Trophoblast cell (in vitro differentiated cells and primary cell): ENCODE measurements at places on chromosomes 4 and X.

- no peaks in the 10 kb centered on the region for H3K27me3 ChIP-seq
- no peak overlapping the region for H3K27ac ChIP-seq
- no peaks in the 10 kb centered on the region for H3K36me3 ChIP-seq
- no peak overlapping the region for H3K4me3 ChIP-seq
Observed at GRCh38 chr4:136909626-136910025, 622.7 kb downstream of the PCDH18 start.

- no peak overlapping the region for H3K27ac ChIP-seq
- no peak overlapping the region for H3K4me3 ChIP-seq
- no peaks in the 10 kb centered on the region for H3K27me3 ChIP-seq
- H3K4me1 ChIP-seq, result no peaks in the 10 kb centered on the region
- DNase-seq, result no peak
Observed at GRCh38 chr4:185787926-185788679, 23.9 kb downstream of the SORBS2 start.

- H3K27me3 ChIP-seq, result no peaks in the 10 kb centered on the region
- peaks cover 8% of the 10 kb centered on the region for H3K4me1 ChIP-seq
- H3K27ac ChIP-seq, result no peak overlapping the region
- no peak for DNase-seq
- H3K36me3 ChIP-seq, result no peaks in the 10 kb centered on the region
- no peak overlapping the region for H3K4me3 ChIP-seq
Observed at GRCh38 chr4:88757067-88757466, 59.4 kb upstream of the NAP1L5 start.

- no peaks in the 10 kb centered on the region for H3K27me3 ChIP-seq
- H3K36me3 ChIP-seq, result no peaks in the 10 kb centered on the region
- no peak overlapping the region for H3K27ac ChIP-seq
- H3K4me3 ChIP-seq, result no peak overlapping the region
- DNase-seq, result no peak
Observed at GRCh38 chr4:100164808-100165760, 25.2 kb downstream of the DDIT4L start.

GRCh38 chr4:76718831-76719230 lies 179.1 kb downstream of the SOWAHB start:
- H3K4me3 ChIP-seq, result no peak overlapping the region
- no peaks in the 10 kb centered on the region for H3K27me3 ChIP-seq
- H3K36me3 ChIP-seq, result no peaks in the 10 kb centered on the region
- no peak overlapping the region for H3K27ac ChIP-seq
- H3K4me1 ChIP-seq, result peaks cover 2% of the 10 kb centered on the region

- H3K27ac ChIP-seq, result no peak overlapping the region
- no peak for DNase-seq
- H3K27me3 ChIP-seq, result no peaks in the 10 kb centered on the region
Observed at GRCh38 chrX:19772822-19773628, 114.4 kb downstream of the SH3KBP1 start.

DNA sequence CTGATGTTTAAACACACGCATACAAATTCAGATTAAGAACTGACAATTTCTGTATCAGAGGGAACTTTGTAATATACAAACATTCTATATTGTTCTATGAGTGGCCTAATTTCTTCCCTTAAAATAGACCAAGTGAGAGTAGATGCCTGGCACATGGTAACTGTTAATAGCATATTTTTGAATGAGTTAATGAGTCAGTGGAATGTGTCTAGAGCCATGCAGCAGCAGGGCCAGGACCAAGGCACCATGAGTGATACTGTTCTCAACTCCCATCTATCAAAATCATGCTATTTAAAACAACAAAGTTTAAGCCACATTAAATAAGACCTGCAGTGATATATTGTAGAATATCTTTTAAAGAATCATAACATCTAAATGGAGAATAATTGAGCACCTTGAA lies 98.3 kb downstream of the ARHGAP24 start:
- no peaks in the 10 kb centered on the region for H3K4me1 ChIP-seq
- no peak overlapping the region for H3K27ac ChIP-seq
- H3K4me3 ChIP-seq, result no peak overlapping the region
- H3K36me3 ChIP-seq, result peaks cover 3% of the 10 kb centered on the region
- DNase-seq, result no peak
- H3K27me3 ChIP-seq, result no peaks in the 10 kb centered on the region

- no peaks in the 10 kb centered on the region for H3K36me3 ChIP-seq
- H3K27ac ChIP-seq, result no peak overlapping the region
- DNase-seq, result no peak
Observed at GRCh38 chr4:99379571-99379970, 27.0 kb upstream of the ADH1C start.

GRCh38 chrX:112774651-112775293 lies 65.9 kb downstream of the AMOT start:
- DNase-seq, result no peak
- no peak overlapping the region for H3K27ac ChIP-seq
- no peaks in the 10 kb centered on the region for H3K27me3 ChIP-seq
- H3K36me3 ChIP-seq, result peaks cover 25% of the 10 kb centered on the region

- no peak overlapping the region for H3K27ac ChIP-seq
- no peaks in the 10 kb centered on the region for H3K36me3 ChIP-seq
- H3K4me1 ChIP-seq, result no peaks in the 10 kb centered on the region
Observed at GRCh38 chrX:23127586-23127985, 127.8 kb downstream of the DDX53 start.

- H3K27ac ChIP-seq, result no peak overlapping the region
- H3K4me3 ChIP-seq, result no peak overlapping the region
- H3K4me1 ChIP-seq, result no peaks in the 10 kb centered on the region
- no peaks in the 10 kb centered on the region for H3K27me3 ChIP-seq
- DNase-seq, result no peak
- peaks cover 18% of the 10 kb centered on the region for H3K36me3 ChIP-seq
Observed at GRCh38 chr4:159352609-159353008, 249.7 kb downstream of the RAPGEF2 start.

DNA sequence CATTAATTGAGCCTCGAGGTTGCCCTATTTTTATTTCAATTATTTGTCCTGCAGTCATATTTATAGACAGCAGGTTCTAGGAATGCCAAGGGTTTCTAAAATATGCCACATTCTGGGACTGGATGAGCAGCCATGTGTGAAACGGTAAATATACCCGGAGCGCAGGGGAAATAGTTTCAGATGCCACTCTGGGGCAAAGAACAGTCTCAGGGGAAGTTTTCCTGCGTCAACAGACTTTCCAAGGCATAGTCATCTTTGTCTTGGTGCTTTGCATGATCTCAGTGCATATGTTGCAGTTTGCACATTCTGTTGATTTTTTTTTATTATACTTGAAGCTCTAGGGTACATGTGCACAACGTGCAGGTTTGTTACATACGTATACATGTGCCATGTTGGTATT lies 71.0 kb downstream of the GPAT3 start:
- H3K36me3 ChIP-seq, result no peaks in the 10 kb centered on the region
- H3K4me1 ChIP-seq, result no peaks in the 10 kb centered on the region
- H3K27ac ChIP-seq, result no peak overlapping the region

DNA sequence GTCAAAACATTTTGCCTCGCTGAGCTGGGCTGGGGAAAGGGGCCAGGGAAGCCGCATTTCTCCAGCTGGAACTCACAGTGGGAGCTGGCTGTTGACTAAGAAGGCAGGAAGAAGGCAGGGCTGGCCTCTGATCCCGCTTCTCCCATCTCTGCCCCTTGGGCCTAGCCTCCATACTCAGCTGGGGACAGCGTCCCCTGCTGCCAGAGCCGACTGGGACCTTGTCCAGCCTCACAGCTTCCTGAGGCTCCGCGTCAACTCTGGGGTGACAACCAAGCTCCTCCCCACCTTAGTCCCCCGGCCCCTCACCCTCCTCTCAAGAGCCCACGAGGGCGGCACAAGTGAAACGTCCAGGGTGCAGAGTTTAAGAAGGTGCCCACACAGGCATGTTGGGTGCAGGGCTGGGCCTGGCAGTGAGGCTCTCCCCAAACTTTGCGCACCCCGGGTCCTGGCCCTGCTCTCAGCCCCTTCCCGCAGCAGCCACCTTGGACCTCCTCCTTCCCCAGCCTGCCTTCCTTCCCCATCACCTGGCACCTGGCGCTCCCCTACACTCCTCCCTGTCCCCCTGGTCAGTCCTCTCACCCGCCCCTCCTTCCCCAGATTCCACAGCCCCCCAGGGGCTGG lies 100.8 kb downstream of the PSAPL1 start:
- H3K27ac ChIP-seq, result no peak overlapping the region
- no peaks in the 10 kb centered on the region for H3K27me3 ChIP-seq
- H3K4me1 ChIP-seq, result no peaks in the 10 kb centered on the region
- H3K36me3 ChIP-seq, result no peaks in the 10 kb centered on the region

DNA sequence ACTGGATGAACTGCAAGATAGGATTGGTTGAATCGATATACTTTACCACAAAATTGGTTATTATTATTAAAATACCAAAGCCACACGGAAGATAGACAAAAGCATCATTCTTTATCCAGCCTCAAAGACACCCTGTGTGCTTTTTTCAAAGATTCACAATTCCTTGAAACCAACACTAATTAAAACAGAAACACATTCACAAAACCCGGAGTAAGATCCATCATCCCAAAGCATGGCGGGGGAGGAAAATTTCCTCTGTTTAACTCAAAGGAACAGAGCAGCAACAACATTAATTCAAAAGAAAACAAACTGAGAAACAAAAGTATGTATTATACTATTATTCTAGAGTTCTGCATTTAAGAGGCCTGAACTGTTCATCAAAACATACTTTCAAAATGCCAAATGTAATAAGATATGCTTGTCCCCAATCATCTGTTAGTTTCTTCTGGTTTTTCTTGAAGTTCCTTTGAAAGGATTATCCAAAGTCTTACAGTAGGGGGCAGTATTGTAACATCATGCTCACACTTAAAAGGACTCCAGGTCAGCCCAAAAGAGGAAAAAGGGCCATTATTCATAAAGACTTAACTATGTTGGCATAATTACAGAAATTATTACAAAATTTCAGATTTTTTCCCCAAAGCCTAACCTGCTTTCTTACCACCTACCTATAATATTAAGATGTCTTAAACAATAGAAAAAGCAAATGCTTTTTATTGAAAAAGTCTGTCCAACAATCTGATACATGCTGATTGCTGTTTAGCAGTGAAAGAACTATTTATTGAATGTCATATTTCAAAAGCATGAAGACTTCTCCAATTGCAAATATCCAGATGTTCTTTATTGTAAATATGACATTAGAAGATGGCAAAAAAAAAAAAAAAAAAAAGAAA lies 168.7 kb downstream of the SCFD2 start:
- no peaks in the 10 kb centered on the region for H3K36me3 ChIP-seq
- no peaks in the 10 kb centered on the region for H3K4me1 ChIP-seq
- no peak overlapping the region for H3K27ac ChIP-seq
- H3K4me3 ChIP-seq, result no peak overlapping the region
- H3K27me3 ChIP-seq, result no peaks in the 10 kb centered on the region

GRCh38 chr4:71417150-71417549 lies 78.3 kb downstream of the SLC4A4 start:
- no peak for DNase-seq
- no peak overlapping the region for H3K27ac ChIP-seq
- no peaks in the 10 kb centered on the region for H3K4me1 ChIP-seq
- no peaks in the 10 kb centered on the region for H3K36me3 ChIP-seq
- no peak overlapping the region for H3K4me3 ChIP-seq

DNA sequence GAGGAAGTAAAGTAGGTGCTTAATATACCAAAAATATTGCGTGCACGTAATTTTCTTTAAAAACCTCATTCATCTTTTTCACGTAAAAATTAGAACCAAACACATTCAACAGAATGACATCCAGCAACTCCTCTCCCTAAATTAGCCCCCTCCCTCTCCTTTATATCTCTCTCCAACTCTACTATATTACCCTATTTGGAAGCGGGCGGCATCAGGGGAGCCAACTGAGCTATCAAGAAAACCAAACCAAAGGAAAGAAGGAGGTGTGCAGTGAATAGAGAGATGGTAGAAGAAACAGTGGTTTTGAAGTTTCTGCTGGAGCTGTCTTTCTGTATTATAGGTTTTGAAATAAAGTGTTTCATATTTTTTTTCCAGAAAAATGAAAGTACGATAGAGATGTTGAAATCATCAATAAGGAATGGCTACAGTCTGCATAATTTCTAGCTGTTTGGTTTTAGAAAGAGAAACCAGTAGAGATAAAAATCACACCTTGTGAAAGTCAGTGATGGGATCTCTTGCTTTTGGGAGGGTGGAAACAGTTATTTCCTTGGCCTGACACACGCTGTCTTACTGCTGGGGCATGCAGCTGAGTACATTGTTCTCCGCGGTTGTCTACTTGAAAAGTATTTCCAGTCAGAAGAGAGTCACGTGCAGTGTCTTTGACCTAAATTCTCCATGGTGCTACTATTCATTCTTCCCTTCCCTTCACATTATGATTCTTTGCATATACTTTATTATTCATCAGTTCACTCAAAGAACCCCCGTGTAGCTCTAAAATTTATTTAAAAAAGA lies 94.1 kb upstream of the WDR17 start:
- H3K27ac ChIP-seq, result no peak overlapping the region
- peak; percentile 80 for DNase-seq
- no peaks in the 10 kb centered on the region for H3K36me3 ChIP-seq

GRCh38 chrX:9917861-9918260 lies 49.3 kb upstream of the CLDN34 start:
- DNase-seq, result peak; percentile 55
- peaks cover 4% of the 10 kb centered on the region for H3K4me1 ChIP-seq
- no peaks in the 10 kb centered on the region for H3K27me3 ChIP-seq

DNA sequence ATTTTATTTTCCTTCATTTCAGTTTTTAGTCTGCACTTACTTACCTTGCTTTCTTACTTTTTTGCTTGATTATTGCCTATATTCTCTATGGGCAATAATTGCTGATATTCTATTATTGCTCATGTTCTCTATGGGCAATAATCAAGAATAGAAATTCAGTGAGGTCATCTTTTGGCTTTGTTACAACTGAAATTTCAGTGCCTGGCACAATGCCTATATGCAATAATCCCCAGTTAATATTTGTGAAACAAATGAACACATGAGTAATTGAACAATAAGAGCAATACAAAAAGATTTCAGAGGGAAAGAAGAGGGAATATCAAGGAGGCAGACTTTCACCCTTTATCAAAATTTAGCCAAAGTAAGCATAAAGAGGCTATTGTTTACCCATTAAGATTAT lies 48.6 kb upstream of the ARSJ start:
- no peak overlapping the region for H3K4me3 ChIP-seq
- no peak for DNase-seq
- H3K27ac ChIP-seq, result no peak overlapping the region
- H3K36me3 ChIP-seq, result no peaks in the 10 kb centered on the region
- no peaks in the 10 kb centered on the region for H3K27me3 ChIP-seq
- no peaks in the 10 kb centered on the region for H3K4me1 ChIP-seq

GRCh38 chrX:130615941-130616340 lies 214.2 kb downstream of the RBMX2 start:
- H3K4me1 ChIP-seq, result no peaks in the 10 kb centered on the region
- no peaks in the 10 kb centered on the region for H3K36me3 ChIP-seq
- DNase-seq, result no peak
- H3K27ac ChIP-seq, result no peak overlapping the region
- H3K4me3 ChIP-seq, result no peak overlapping the region
